Activated CD8-positive, alpha-beta T cell treated with anti-CD3 and anti-CD28 coated beads, Interleukin-2, amount 10 ng/mL, durations not matched to agents 7 days and 5 days (primary cell): ENCODE measurements at places on chromosomes 2 and 18. TPM values are rescaled to one million over a fixed set of nuclear protein-coding genes. Genes with fewer than 3 reads are reported as not detected.

DNA sequence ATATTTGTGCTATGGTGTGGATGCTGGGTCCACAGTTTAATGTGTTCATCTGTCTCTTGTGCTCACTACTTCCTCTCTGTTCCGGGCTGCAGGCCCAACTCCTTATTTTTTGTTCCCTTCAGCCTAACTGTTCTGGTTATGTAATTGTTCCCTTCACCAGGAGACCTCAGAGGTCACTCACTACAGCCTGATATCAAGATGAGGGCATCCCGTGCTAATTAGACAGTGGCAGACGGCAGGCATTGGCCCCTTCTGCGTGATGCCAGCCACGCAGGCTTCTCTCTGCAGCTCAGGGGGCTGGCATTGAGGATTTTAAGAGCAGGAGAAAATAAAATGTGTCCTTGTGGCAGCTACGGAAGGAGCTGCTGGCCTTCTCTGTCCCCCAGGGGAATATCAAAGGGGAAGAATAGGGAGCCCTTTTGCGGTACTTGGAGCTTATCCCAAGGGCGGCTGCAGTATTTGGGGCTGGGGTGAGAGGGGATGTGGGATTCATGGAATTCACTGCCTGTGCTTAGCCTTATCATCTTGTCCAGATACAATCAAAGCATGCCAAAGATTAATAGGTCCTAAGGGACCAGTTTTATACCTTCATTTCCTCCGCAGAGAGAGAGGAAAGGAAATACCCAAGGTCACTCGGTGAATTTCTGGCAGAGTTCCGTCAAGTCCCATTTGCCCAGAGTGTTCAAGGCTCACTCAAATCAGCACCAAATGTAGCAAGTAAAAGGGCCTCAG lies 53.3 kb upstream of the TRIB2 start:
- DNase-seq = no peak

DNA sequence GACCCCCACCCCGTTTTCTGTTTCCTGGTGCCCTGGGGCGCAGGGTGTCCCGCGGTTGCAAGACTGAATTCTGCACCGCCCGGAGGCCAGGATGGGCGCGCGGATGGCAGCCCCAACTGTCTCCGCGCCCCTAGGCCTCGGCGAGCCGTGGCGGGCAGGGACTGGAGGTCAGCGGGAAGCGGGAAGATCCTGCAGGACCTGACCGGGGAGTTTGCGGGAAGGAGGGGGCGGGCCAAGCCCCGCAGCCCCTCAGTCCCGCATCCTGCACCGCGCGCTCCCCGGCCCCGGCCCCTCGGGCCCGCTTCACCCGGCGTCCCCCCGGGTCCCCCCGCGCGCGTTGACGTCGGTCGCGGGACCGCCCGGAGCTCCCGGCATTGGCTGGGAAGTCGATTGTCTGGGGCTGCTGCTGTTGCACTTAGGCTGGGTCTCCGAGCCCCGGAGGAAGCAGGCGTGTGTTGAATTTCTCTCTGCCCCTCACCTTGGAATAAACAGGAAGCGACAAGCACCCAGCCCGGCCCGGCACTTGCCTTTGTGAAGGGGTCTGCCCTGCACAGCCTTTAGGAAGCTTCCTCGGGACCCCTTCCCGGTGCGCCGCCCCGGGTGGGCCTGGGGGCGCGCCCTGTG lies at the start of gene LDLRAD4:
LDLRAD4 (plus strand) TSS at position 393 of the 624 bp plus-strand sequence.
- DNase-seq = peak; percentile 48

DNA sequence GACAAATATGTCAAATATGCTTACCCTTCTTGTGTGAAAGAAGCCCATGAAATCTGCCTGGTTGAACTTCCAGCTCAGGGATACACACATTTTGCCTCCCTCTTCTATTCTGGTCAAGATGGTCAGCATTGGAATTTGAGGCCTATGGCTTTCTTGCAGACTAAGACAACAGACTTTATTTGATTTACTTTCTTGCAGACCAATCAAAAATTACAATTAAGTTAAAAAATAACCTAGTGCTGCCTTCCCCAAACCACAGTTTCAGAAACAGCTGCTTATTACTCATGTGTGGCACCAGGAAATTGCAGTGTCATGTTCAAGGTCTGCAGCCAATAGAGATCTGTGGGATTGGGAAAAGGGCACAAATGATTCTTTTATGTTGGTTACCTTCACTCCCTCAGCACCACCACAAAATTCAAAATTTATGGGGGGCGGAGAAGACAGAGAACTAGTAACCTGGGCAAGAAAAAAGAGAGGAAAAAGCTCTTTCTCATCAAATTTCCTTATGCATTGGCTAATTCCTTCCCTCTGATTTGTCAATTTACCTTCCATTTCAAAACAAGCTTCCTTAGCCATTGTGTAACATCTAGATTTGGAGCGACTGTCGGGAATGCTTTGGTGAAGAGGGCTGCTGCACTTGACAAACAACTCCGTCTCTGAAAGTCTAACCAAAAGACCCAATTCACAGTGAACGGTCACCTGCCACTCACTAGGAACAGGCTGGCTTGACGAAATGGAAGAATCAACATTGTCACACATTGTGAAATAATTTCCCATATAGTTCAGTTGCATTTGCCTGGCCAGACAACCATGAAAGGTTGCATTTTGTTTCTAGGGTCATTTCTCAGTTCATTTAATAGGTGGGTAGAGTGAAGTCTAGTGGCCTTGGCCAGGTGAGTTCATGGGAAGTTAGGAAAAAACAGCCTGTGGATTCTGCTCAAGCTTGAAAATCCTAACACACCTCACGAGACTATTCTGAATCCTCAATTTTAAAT lies 100.4 kb upstream of the FZD5 start:
- no peak for DNase-seq

- DNase-seq = no peak
These were observed 35.2 kb upstream of the CDH19 start for GRCh38 chr18:66638856-66639629.

GRCh38 chr2:124309563-124310138 lies 284.6 kb downstream of the CNTNAP5 start:
- no peak for DNase-seq

GRCh38 chr2:186734957-186735734 lies 41.3 kb downstream of the FAM171B start:
- no peak for DNase-seq

DNA sequence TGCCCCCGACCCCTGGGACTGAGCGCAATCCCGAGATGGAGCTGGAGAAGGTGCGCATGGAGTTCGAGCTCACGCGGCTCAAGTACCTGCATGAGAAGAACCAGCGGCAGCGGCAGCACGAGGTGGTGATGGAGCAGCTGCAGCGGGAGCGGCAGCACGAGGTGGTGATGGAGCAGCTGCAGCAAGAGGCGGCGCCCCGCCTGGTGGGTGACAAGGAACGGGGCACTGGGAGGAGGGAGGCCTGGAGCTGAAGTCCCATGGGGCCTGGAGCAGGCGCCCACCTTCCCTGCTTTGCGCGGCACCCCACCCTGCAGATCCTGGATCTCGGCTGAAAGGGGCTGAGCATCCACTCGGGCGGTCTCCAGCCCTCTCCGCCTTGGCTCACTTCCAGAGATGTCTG lies 1.2 kb downstream of the TMEM247 start:
- DNase-seq = no peak

DNA sequence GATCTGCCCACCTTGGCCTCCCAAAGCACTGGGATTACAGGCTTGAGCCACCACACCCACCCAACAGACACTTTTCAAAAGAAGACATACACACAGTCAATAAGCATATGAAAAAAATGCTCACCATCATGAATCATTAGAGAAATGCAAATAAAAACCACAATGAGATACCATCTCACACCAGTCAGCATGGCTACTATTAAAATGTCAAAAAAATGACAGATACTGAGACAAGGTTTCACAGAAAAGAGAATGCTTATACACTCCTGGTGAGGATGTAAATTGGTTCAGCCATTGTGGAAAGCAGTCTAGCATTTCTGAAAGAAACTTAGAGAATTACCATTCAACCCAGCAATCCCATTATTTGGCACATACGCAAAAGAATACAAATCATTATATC lies 1947.2 kb downstream of the SUCLG1 start:
- DNase-seq = no peak

DNA sequence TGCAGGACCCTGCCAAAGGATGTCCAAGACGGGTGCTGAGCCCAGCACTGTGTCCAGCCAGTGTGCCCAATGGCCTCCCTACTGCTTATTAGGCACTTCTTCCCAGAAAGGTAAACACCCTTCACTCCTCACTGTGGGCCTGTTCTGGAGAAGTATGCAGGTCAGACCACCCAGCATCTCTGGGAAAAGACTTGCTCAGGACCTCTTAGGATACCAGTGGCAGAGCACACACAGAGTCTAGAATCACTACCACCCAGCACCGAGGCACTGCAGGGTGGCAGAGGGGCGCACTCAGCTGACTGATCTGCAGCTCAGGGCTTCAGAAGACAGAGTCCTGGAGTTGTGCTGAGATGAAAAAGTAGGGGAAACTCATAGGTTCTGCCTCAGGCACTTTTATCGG lies 25.8 kb downstream of the XDH start:
- DNase-seq = no peak

- no peak for DNase-seq
These were observed 172.0 kb downstream of the MYO5B start for GRCh38 chr18:50022985-50023384.

DNA sequence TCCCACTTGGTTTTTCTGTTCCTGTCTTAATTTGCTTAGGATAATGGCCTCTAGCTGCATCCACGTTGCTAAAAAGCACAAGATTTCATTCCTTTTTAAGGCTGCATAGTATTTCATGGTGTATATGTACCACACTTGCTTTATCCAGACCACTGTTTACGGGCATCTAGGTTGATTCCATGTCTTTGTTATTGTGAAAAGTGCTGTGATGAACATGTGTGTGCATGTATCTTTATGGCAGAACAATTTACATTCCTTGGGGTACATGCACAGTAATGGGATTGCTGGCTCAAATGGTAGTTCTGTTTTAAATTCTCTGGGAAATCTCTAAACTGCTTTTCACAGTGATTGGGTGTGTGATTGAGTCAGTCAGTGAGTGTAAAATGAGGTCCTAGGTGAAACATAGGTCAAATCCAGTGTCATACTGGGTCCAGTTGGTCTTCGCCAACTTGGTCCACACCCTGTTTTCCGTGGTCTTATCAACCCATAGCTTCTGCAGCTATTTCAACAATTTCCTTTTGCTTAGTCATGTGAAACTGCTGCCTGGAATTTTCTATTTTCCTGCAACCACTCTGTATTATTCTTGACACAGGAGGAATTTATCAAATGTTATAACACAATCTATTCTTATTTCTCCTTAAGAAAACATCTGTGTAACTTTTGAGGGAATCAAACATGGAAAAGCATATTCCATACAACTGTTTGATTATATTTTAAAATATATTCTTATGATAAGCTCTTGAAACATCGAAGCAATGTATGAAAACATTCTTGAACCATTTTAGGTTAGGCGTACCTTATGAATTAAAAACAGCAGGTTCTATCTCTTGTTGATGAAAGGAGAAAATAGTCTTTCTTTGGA lies 82.9 kb downstream of the ADCYAP1 start:
- no peak for DNase-seq

GRCh38 chr2:26459991-26460612 lies 17.8 kb downstream of the OTOF start:
- no peak for DNase-seq

DNA sequence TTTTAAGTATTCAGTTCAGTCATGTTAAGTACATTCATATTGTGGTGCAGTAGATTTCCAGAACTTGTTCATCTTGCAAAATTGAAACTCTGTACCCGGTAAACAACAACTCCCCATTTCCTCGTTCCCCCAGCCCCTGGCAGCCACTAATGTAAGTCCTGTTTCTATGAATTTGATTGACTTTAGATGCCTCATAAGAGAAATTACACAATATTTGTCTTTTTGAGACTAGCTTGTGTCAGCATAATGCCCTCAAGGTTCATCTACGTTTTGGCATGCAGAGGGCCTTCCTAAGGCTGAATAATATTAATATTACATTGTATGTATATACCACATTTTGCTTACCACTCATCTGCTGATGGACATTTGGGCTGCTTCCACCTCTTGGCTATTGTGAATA lies 30.9 kb downstream of the METTL21A start:
- DNase-seq = no peak

- no peak for DNase-seq
These were observed 55.0 kb downstream of the MAPK4 start for GRCh38 chr18:50614838-50615237.

DNA sequence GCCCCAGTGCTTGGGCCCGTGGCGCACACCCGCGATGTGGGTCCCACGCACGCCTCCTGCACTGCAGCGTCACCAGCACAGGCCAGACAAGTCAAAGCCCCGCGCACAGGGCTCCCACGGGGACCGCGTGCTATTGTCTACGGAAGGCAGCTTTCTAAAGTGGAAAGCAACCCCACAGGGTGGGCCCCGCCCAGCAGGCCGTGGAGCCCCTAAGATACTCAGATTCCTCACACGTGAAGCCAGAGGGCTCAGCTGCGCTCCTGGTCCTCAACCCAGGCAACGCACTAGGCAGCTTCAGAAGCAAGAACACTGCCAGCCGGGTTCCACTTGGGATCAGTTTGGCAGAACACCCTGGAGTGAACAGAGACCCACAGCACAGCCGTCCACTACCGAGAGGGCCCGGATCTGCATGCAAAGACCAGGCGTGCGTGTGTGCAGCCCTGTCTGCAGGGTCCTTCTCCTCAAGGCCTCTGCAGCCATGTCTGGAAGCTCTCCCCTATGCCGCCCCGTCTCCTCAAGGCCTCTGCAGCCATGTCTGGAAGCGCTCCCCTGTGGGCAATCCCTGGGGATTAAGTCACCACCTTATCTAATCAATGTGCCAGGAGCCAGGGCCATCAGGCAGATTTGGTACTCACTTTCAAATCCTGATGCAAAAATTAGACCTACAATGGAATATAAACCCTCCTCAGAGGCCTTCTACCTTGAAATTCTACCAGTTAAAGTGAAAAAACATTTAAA lies 231.3 kb downstream of the HDAC4 start:
- DNase-seq = no peak

DNA sequence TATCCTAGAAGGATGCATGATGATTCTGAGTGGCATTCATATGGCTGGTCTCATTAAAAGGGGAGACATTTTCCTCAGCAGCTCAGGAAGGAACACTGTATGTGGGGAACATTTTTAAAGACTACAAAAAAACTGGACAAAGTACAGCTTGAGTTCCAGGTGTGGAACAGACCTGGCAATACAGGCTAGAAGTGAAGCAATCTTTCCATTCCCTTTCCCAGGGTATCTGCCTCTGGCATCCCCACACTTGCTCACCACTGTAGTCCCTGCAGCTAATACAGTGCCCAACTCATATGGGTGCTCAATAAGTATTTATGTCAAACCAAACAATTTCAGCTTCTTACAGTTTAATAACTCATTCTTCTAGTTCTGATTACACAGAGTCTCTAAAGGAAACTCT lies 8.1 kb downstream of the RNF103 start:
- no peak for DNase-seq

GRCh38 chr2:71136174-71136573 lies 5.7 kb downstream of the MPHOSPH10 start:
- no peak for DNase-seq

GRCh38 chr2:240852671-240853314 lies 15.8 kb upstream of the AGXT start:
- no peak for DNase-seq

- DNase-seq = no peak
These were observed 1.5 kb downstream of the MALL start for GRCh38 chr2:110113961-110114591.

Gene ELOA2
- total RNA-seq = not detected

Gene FIGN
- not detected for total RNA-seq

Gene LRATD1
- not detected for total RNA-seq

Gene PXDN
- total RNA-seq = 0.26 TPM

Gene ARHGAP28
- total RNA-seq = not detected

Gene RSAD2
- 72.4 TPM for total RNA-seq
